Occipital lobe (tissue), 3 donors: ENCODE measurements at places on chromosomes 12 and 14.

GRCh38 chr12:3536096-3536875 lies 45.3 kb downstream of the PRMT8 start:
- DNase-seq = no peak

GRCh38 chr12:115341442-115341841 lies 657.5 kb upstream of the TBX3 start:
- DNase-seq = peak; percentile 22

DNA sequence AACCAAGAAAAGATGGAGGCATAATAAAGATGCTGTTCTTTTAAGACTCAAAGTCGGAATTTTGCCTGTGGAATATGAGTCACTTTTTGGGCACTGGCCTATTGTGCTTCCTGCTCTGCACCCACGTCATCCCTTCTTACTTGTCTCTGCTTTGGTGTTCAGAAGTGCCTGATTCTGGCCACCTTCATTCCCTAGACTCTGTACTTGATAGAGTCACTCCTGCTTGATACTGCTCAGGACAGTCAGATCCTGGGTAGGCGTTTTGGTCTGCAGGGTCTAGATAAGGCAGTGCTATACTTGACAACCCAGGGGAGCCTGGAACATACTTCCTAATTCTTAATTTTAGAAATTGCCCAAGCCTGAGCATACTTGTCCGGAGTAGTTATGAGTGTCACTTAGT lies 1.9 kb downstream of the LRRK2 start:
- DNase-seq = peak; percentile 58

- no peak for DNase-seq
Measured at GRCh38 chr12:124120739-124121138, 147.7 kb downstream of the ZNF664 start.

DNA sequence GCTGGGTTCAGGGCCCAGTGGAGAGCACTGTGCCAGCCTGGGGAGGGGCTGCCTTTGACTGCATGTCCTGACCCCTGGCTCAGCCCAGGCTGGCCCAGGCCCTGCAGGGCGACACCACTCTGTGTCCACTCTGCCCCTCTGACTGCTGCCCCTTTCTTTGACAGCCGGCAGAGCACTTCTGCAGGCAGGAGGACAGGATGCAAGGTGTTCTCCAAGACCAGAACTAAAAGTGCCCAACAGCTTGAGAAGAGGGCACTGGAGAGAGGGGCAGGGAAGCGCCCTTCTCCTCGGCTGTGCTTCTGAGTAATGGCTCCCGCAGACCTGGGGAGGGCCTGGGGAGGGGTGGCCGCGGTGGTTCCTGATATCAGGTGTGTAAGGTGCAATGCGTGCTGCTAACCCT lies 72.7 kb downstream of the WDR20 start:
- DNase-seq = no peak

DNA sequence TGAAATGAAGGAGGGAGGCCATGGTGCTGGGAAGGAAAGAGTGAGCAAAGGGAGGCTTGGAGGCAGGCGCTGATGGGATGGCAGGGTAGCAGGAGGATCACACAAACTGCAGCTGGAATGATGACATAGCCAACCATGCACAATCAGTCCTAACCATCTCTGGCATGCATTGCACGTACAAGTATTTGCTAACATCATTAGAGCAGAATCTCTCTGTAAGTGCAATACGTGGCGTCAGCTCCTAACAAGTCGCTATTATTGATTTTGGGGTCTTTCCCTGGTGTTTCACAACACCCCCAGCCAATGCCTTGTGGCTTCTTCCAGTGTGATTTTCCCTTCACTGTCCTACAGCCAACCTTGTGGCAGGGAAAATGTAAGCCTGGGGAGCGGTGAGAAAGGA lies 18.5 kb downstream of the BDKRB1 start:
- no peak for DNase-seq

DNA sequence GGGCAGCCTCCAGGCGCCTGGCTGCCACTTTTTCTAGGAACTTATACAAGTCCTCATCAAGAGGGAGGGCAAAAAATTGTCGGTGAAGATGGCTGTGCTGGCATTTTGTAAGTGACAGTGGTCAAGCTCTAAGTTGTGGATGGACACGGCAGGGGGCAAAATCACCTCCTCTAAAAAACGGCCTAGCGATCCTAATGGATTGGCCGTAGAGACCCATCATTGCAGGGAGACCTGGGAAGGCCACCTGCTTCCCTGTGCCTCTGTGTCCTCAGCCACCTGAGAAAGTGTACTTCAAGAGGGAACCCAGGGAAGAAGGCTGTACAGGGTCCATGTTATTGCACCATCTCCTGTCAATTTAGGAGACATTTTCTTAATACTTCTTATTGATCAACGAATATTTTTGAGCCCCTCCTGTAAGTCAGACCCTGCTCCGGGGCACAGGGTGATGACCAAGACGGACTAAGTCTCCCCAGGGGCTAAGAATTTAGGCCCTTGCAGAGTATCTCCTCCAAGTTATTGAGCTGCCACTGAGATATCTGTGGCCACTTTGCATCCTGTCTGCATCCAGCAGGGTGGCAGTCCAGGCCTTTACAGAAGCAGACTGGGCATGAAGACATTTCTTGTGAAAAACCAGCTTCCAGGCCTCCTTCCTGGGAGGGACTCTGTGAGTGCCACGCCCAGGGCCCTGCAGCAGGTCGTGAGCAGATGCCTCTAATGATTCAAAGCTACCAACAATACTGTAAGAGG lies 40.5 kb downstream of the PSMA6 start:
- no peak for DNase-seq

- no peak for DNase-seq
Measured at GRCh38 chr14:85824526-85824925, 294.6 kb downstream of the FLRT2 start.

- no peak for DNase-seq
Measured at GRCh38 chr14:104087981-104088850, 2.7 kb downstream of the ASPG start.

DNA sequence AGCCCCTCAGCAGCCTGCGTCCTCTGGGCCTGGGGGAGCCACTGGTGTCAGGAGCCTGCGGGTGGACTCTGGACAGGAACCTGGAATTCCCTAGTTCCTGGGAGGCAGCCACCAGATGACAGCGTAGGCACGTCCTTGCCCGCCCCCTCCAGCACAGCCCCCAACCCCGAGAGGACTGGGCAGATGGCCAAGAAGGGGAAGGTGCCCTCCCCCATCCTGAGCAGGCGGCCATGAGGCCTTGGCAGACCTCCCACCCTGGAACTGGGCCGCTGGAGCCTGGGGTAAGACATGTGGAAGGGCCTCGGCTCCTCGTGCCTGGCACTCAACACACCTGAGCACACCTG lies 60.4 kb upstream of the FBRSL1 start:
- DNase-seq = no peak

GRCh38 chr12:89211456-89211855 lies 140.8 kb downstream of the DUSP6 start:
- DNase-seq = no peak
